ENCODE measurements at places on chromosomes 11 and 22. TPM values are rescaled to one million over a fixed set of nuclear protein-coding genes. Genes with fewer than 3 reads are reported as not detected.
A peak's percentile ranks its signal among the peaks of the same experiment; 100 is the strongest.

Gene MAJIN
- total RNA-seq, result 0.97 TPM

DNA sequence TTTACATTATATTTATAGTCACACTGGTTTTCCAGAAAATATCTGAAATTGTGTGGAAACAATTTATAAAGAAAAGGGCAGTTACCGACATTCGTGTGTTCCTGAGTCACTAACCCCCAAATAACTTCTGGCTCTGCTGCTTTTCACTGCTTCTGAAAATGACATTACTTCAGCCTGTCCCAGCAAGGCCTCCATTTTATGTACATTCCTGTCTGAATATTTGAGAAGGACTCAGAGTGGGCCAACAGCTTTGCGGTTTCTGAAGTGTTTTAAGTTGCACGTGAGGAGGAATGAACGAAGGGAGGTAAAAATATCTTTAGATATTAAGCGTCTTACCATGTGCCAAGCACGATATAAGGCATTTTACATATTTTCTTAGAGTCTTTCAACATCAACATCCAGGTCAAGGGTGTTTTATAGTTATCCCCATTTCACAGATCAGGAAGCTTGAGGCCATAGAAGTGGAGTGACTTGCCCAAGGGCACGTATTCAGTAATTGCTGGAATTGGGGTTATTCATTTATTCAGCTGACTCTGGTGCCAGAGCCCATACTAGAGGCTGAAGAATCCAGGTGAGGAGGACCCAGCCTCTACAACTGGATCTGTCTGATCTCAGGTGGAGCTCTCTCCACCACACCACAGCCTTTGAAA, 30.8 kb upstream of the WNT11 start:
- no peak for DNase-seq

DNA sequence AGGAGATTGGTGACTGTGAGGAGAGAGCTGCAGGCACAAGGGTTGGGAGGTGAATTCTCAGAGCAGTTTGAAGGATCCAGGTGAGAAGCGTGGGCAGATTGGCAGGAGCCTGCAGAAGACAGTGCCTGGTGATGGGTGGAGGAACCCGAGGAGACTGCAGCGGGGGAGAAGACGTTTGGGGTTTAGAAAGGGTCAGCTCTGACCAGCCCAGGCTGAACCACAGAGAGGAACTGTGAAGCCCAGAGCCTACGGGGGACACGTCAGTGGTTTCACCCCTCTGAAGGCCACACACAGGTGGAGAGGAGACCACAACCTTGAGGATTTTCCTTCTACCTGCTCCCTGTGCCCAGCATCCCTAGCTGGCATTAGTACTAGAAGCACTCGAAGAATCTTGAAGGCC, 154.8 kb upstream of the TBCEL start:
- DNase-seq, result no peak

GRCh38 chr11:71327156-71328085, 75.0 kb upstream of the SHANK2 start:
- peak; percentile 16 for DNase-seq

Gene KCNQ1
- total RNA-seq, result 0.48 TPM

GRCh38 chr11:116427903-116428637, 344.7 kb downstream of the BUD13 start:
- DNase-seq, result no peak

- DNase-seq, result no peak
Measured at GRCh38 chr11:66322732-66323427, 6.0 kb upstream of the CD248 start.

Gene KCTD14
- 13.3 TPM for total RNA-seq

Gene FHIP1B
- total RNA-seq, result 27.9 TPM

- DNase-seq, result peak; percentile 52
Measured at GRCh38 chr22:23500508-23501260, 79.4 kb downstream of the IGLL1 start.

GRCh38 chr11:125954123-125954944, 8.5 kb downstream of the VSIG10L2 start:
- DNase-seq, result peak; percentile 53

Gene ART1
- 0.07 TPM for total RNA-seq

Gene RFPL1
- not detected for total RNA-seq

Gene CSKMT
- total RNA-seq, result 24.7 TPM

DNA sequence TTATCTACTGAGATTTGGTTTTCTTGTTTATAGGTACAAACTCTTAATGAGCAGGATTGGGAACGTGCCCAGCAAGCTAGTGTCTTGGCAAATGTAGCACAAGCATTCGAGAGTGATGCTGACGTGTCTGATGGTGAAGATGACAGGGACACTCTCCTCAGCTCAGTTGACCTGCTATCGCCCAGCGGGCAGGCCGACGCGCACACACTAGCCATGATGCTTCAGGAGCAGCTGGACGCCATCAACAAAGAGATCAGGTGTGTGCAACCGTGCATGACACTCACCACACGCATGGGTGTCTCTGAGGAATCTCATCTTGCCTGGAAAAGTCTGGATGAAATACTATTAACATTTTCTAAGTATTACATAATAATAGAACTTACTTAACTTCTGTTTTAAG, 54.7 kb upstream of the CTTN start:
- DNase-seq, result no peak

- DNase-seq, result no peak
Measured at GRCh38 chr11:34613552-34614056, 7.3 kb upstream of the EHF start.

GRCh38 chr11:45102361-45102809, 44.1 kb upstream of the PRDM11 start:
- DNase-seq, result no peak

DNA sequence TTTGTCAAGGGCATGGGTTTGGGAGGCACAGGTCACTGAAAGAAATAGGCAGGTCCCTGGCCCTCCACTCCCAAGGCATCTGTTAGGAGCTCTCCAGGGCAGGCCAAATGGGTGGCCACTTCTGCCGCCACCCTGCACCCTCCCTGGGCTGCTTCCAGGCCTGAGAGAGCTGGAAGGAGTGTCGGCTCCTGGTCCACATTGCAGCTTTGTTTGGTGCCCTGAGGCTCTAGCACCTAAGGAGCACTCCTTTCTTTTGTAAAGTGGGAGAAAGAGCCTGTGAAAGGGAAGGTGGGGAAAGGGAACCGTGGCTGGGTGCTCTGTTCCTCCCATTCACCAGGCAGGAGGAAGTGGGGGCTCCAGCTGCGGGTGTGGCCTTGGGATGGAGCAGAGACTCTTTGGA, 12.3 kb upstream of the FGF4 start:
- no peak for DNase-seq

Gene SCGB1A1
- total RNA-seq, result not detected

Gene SMC1B
- total RNA-seq, result not detected

DNA sequence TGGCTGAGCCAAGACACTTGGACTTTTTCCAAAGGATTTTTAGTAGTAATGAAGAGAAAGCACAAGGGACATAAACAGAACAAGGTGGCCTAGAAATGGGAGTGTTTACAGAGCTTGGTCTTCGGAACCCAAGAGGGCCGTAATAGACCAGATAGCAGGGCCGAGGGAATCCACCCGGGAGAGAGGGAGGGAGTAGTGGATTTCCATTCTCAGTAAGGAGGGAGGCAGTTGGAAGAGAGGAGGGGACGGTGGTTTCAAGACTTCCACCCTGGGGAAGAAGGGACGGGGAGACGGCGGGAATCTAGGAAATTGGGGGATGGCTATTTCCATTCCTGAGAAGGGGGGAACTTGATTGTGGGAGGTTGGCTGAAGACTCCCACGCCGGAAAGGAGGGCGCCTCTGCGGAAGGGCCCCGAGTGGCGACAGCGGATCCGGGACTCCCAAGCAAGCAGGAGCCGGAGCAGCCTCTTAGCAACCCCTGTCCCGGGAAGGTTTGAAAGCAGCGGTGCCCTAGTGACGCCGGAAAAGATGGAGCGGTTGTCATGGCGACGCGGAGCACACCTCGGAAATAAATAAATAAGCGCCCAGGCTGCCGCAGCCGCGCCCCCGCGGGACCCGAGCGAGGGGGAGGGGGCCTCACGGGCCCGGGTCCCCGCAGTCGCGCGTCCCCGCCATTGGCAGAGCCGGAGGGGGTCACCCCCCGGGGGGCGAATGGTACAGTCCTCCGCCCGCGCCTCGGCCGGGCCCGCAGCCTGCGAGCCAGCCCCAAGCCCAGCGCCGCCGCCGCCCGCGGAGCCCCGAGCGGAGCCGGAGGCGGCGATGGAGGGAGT, 31.6 kb downstream of the EIF3F start:
- DNase-seq, result peak; percentile 93

DNA sequence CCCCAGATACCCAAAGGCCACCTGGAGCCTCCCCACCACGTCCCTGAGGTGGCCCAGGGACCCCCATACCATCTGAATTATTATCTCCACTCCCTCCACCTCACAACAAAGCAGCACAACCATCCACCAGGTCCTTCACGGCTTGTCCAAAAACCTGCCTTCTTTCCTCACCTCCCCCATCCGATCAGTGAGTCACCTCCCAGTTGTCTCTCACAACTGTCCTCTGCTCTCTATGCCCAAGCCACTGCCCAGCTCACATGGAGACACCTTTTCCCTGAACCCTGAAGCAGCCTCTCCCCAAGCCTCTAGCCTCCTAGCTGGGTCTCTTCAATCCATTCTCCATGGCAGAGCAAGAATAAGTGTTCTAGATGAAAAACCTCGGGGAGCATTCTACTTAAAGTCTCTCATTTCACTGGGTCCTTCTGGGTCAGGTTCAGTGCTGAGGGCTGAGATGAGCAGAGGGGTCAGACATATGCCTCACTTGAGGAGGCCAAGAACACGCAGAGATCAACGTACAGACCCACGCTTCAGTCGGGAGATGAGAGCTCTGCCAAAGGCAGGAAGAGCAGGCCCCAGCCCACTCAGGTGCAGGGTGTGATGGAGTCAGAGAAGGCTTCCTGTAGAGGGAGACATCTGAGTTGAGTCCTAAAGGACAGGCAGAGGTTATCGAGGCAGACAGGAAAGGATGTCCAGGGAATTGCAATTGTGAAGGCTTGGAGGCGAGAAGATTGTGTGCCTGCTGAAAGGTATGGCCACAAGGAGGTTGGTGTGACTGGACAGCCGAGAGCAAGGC, 74.7 kb downstream of the PDE2A start:
- no peak for DNase-seq

- no peak for DNase-seq
Measured at GRCh38 chr22:17772249-17772957, 1.9 kb downstream of the BID start.

DNA sequence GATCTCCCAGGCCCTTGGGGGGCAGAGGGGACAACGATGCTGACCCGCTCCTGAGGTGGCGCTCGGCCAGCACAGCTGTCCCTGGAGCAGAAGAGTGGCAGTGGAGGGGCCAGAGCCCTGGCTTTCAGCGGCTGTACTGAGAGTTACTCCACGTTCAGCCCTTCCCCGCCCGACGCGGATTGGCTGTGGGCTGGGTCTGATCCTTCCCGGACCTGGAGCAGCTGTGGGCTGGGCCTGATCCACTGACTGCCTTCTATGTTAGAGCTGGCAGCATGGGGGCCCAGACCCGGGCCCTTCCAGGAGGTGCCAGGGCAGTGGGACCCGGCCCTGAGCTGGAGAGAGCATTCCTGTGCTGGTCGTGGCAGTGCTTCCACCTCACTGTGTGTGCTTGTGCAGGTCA, 27.8 kb downstream of the YWHAH start:
- DNase-seq, result no peak

Gene PLEKHA7
- total RNA-seq, result 4.2 TPM

Gene YAP1
- total RNA-seq, result 80.5 TPM

DNA sequence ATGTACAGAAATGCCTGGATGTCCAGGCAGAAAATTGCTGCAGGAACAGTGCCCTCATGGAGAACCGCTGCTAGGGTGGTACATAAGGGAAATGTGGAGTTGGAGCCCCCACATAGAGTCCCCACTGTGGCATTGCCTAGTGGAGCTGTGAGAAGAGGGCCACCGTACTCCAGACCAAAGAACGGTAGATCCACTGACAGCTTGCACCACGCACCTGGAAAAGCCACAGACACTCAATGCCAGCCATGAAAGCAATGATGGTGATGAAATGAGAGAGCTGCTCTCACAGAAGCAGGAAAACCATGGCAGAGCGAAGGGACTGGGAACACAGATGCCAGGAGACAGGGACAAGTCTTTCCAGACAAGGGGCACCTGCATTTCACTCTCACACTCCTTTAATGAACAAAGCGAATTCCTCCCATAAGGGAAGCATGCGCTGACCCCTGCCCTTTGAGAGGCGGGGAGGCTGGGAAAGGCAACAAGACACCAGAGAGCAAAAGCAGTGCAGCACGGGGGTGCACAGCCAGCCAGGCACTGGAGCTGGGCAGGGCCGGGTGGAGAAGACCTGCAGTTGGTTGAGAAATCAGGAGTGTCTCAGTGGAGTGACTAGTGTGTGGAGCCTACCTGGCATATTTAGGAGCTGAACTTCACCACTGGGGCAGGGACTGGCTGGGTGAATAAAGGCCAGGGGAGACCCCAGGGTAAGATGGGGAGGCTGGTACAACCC, 1025.2 kb downstream of the TBC1D22A start:
- no peak for DNase-seq

Gene KRTAP5-9
- not detected for total RNA-seq

GRCh38 chr11:58775066-58775708, 43.4 kb upstream of the GLYAT start:
- DNase-seq, result no peak

All from H7 (cell line).